Right kidney (tissue), 9 donors: ENCODE measurements at places on chromosomes 3 and 15.

DNA sequence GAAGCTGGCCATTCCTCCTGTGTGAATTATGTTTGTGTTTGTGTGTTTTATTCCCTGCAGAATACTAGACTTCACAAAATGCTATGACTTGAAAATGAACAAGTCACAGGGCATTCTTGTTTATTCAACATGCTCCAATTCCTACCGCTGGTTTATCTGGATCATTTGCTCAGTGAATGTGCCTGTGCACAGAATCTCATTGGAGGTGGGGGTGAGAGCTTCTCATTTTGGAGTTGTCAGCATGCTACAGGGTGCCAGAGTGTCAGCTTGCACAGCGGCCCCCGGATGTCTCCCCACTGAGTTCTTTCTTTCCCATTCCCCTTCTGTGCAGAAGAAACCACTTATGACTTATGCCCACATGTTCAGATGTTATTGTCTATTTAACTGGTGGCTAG, 428.7 kb downstream of the ROBO2 start:
- no peak for DNase-seq

GRCh38 chr3:141073580-141073979, 22.4 kb downstream of the SPSB4 start:
- DNase-seq = no peak

GRCh38 chr3:16795581-16795980, 89.2 kb upstream of the PLCL2 start:
- DNase-seq = no peak

DNA sequence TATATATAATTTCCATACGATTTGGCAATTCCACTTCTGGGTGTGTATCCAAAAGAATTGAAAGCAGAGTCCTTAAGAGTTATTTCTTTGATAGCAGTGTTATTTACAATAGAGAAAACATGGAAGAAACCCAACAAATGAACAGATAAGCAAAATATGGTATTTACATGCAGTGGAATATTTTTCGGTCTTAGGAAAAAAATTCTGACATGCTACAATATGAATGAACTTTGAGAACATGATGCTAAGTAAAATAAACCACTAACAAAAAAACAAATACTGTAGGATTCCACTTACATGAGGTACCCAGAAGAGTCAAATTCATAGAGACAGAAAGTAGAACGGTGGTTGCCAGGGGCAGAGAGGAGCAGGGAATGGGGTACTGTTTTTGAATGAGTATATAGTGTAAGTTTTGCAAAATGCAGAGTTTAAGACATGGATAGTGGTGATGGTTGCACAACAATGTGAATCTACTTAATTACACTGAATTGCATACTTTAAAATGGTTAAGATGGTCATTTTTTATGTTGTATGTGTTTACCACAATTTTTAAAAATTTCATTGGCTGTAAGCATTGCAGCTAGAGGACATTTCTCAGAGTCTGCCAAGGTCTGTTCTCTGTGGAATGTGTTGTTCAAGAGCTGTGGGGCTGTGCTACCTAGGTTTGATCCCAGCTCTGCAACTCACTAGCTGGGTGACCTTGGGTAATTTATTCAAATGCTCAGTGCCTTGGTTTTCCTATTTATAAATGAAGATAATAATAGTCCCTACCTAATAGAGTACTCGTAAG, 122.1 kb downstream of the MEX3B start:
- no peak for DNase-seq

DNA sequence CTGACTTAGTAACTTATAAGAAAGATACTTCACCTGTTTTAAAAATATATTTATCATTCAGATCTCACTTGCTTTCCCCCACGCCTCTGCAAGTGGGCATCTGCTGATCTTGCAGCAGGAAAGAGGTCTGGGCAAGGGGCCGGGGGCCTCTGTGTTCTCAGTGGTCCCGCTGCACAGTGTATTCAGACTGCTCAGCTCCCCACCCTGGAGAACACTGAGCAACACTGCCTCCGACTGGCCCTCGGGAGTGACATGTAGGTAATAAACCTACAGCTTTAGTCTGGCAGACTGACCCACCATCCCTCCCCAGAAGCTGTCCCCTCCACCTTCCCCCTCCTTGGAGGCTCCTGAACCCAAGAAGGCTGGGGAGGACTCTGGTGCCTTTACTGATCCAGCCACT, 43.8 kb downstream of the GABRB3 start:
- DNase-seq = no peak
